ENCODE measurements at places on chromosomes 12 and 14.

GRCh38 chr12:54173066-54173726 lies 15.6 kb downstream of the SMUG1 start:
- DNase-seq = no peak

DNA sequence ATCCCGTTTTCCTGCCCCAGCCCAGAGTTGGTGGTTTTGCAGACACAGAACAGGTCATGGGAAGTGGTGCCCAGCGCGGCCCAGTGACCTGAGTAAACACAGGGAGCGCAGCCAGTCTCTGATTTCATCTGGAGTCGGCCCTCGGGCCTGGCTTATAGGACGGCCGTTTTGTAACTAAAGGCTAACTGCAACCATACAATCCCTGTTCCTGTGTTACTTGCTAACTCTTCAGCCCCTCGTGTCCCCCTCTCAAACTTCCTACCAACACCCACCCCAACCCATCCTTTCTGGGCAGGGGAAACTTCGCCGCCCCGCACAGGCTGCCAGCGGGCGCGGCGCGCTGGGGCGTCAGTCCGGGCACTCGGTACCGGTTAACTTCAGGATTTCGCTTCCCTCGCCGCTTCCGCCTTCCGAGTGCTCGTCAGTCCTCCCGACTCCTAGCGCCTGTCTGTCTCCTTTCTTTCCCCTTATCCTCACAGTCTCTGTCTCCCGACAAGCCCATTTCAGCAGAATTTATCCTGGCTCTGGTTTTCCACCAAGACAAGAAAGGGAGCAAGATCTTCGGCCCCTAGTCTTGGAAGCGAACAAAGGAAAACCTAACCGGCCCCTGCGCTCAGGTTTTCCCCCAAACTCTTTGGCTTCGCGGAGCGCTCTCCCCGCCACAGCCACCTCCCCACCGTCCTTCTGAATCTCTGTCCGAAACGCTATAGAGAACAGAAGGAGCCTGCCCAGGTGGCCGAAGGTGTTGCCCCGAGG lies 2.0 kb downstream of the SIX1 start:
- DNase-seq = no peak

- DNase-seq = no peak
These were observed 31.5 kb downstream of the COA8 start for GRCh38 chr14:103594265-103594664.

DNA sequence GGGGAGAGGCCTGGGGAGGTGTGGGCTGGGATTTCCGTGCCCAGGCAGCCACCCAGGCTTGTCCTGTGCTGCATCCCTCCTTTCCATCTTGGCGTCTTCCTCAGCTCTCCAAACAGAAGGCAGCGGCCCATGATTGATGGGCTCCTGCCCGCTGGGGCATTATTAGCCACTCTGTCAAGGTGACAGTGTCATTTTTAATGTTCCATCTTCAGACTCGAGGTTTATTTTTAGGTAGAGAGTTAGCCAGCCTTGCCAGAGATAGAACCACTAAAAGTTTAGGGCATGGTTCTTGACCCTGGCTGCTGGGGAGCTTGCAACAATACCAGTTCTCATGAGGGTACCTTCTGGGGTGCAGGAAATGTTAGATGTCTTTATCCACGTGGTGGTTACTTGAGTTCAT lies 90.1 kb downstream of the AACS start:
- DNase-seq = no peak

Measured in hematopoietic multipotent progenitor cell treated with erythropoietin and hydrocortisone succinate and interleukin-3 and kit ligand, for 8 days (in vitro differentiated cells).